ENCODE measurements at places on chromosomes 12 and 14.

GRCh38 chr12:113424456-113424855, 2.3 kb downstream of the SDSL start:
- DNase-seq = no peak

DNA sequence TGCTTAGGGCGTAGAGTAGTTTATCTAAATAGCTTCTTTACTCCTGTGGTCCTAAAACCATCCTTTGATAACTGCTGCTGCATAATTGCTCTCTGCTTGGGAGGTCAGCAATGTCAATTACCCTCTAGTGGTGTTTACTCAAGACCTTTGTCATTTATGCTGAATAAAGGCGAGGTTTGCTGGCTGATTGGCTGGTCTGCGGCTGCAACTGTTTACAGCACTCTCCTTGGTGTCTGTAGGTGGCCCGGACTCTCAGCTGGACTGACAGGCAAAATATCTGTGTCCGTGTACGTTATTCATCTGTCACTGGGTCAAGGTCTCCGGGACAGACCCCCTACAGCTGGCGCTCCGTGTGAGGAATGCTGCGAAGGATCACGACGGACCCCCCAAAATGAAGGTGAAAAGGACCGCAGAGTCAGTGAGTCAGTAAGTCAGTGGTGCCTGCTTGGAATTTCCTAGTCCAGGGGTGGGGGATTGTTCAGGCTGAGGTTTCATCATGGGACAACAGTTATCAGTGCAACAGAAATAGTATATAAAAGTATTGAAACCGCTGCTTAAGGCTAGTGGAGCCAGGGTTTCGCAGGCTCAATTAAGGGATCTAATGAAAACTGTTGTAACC, 253.3 kb upstream of the DIO2 start:
- DNase-seq = no peak

GRCh38 chr12:62649412-62650138, 182.9 kb downstream of the MON2 start:
- DNase-seq = no peak

- no peak for DNase-seq
Measured at GRCh38 chr14:30108975-30109700, 181.5 kb upstream of the PRKD1 start.

- no peak for DNase-seq
Measured at GRCh38 chr14:101480747-101481530, 80.4 kb upstream of the DIO3 start.

DNA sequence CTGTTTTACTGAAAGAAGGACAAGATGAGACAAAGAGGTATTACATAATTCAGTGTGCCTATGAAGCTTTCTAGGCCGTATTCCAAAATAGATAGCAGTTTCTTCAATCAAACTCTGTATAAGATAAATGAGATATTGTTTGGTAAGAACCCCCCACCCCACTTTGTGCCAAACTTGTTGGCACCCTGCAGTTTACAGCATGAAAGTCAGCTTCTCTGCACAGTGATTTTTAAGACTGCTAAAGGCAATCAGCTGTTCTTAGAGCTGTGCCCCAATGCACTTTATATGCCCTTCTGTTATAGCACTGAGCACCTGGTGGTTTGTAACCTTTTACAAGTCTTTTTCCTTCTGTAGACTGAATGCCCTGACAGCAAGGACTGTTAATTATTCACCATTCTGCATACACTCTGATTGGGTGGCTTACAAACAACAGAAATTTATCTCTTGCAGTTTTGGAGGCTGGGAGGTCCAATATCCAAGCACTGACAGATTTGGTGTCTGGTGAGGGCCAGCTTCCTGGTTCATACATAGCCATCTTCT, 76.7 kb downstream of the ANO4 start:
- DNase-seq = no peak

GRCh38 chr12:116216022-116216756, 61.3 kb downstream of the MED13L start:
- DNase-seq = no peak

DNA sequence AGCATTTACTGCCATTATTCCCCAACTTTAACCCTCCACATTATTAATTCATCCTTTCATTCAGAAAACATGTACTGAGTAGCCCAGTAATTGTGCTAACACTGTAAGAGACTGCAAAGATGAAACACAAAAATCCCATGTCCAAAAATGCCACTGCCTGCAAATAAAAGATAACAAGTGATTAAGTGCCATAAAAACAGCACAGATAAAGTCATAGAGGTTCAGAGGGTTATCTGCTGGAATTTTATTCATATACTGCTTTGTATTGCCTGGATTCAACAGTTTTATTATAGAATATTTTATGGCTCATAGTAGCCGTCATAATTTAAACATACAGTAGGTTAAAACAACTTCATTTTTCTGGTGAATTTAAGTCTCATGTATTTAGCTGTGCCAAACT, 177.9 kb downstream of the KICS2 start:
- DNase-seq = no peak

- no peak for DNase-seq
Measured at GRCh38 chr12:52083638-52083996, 4.1 kb downstream of the SMIM41 start.

GRCh38 chr12:126496201-126496600, 1431.0 kb downstream of the AACS start:
- DNase-seq = no peak

- DNase-seq = no peak
Measured at GRCh38 chr14:100641274-100641860, 54.1 kb upstream of the BEGAIN start.

DNA sequence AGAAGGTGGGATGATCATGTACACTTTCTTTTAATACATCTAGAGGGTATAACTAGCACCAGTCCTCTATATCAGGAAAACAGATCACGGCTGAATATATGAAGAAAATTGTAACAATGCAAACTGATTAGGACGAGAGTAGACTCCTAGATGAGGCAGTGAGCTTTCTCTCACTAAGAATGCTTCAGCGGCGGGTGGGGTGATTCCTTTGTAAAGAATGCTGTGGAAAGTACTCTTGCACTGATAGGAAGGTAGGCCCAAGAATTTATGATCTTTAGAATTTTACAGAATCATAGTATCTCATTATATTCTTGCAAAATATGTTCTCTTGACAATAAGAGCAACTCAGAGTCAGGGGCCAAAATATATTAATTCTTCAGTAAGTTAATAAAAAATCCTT, 133.0 kb downstream of the LMNTD1 start:
- DNase-seq = no peak

- DNase-seq = no peak
Measured at GRCh38 chr12:115611477-115611876, 666.0 kb downstream of the MED13L start.

GRCh38 chr14:95387826-95388445, 68.2 kb upstream of the CLMN start:
- DNase-seq = no peak

DNA sequence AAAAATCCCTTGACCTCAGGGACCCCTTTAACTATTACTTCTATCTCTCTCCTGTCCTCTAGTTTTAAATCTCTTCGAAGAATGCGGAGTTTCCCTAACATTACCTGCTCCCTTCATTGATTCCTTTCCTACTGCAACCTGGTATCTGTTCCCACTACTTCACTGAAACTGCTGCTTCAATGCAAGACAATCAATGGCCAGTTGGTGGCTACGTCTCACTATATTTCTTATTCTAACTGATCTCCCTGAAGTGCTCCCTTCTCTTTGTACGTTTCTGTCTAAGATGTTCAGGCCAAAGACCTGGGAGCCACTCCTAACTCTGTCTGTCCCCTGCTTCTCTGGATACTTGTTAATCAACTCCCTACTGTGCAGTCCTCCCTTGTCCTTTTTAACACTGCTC, 10.3 kb upstream of the KCNA1 start:
- no peak for DNase-seq

GRCh38 chr12:29517264-29517663, 19.8 kb upstream of the OVCH1 start:
- no peak for DNase-seq

DNA sequence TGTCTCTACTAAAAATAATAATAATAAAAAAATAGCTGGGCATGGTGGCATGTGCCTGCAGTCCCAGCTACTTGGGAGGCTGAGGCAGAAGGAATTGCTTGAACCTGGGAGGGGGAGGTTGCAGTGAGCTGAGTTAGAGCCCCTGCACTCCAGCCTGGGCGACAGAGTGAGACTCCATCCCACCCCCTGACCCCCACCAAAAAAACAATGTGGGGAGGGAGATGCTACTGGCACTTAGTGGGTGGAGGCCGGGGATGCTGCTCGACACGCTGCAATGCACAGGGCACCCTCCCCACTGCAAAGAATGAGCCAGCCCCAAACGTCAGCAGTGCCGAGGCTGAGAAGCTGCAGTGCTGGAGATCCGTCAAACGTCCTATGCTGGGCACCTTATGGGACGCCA, 77.5 kb upstream of the MAP1LC3B2 start:
- DNase-seq = no peak

DNA sequence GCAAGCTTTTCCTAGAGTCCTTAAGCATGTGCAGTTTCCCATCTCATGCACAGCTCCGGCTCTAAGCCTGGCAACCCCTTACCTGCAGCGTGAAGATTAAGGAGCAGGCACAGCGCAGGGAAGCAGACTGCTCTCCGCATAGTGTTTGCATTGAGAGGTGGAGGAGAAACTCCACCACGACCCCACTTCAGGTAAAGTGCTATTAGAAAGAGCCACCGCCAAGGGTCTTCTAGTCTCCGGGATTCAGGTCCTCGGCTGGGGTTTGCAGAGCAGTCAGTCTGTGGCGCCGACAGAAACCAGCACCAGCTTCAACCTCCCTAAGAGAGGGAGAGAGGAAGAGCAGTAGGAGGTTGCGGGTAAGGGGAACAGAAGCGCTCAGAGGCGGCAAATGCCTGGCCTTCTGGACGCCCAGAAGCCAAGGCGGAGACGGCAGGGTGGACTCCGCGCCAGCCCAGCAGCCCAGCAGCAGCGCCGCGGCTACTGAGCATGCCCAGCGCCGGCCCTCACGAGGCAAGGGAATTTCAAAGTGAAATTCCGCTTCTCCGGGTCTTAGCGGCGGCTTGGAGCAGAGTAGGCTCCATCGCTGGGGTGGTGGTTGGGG, at the start of gene PTPRR:
PTPRR (minus strand) TSS at position 488 of the 601 bp plus-strand sequence; CDS start at position 140, 348 bp downstream.
- no peak for DNase-seq

- DNase-seq = no peak
Measured at GRCh38 chr12:101238800-101239329, 28.8 kb upstream of the SLC5A8 start.

DNA sequence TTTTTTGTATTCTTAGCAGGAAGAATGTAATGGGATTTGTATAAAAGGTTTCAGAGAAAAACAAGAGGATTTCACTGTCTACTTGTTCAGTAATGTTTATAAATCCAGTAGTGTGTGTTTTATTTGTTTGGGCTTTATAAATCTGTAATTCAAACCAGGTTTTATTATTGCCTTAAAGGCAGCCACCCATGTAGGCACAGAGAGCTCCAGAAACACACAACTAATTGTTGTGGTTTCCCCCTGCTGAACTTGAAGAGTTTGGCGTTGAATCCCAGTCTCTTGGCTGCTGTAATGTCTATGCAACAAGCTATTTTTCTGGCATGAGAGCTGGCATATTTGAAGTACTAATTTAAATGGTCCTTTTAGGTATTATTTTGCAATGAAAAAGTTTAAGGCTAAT, 63.4 kb upstream of the SLCO1C1 start:
- no peak for DNase-seq

- DNase-seq = no peak
Measured at GRCh38 chr12:95259368-95259767, 41.8 kb downstream of the VEZT start.

GRCh38 chr14:80100681-80101080, 110.6 kb downstream of the DIO2 start:
- DNase-seq = no peak

GRCh38 chr14:33848706-33849454, 102.0 kb downstream of the EGLN3 start:
- peak; percentile 3 for DNase-seq

- no peak for DNase-seq
Measured at GRCh38 chr14:58780605-58781004, 142.8 kb downstream of the DACT1 start.

DNA sequence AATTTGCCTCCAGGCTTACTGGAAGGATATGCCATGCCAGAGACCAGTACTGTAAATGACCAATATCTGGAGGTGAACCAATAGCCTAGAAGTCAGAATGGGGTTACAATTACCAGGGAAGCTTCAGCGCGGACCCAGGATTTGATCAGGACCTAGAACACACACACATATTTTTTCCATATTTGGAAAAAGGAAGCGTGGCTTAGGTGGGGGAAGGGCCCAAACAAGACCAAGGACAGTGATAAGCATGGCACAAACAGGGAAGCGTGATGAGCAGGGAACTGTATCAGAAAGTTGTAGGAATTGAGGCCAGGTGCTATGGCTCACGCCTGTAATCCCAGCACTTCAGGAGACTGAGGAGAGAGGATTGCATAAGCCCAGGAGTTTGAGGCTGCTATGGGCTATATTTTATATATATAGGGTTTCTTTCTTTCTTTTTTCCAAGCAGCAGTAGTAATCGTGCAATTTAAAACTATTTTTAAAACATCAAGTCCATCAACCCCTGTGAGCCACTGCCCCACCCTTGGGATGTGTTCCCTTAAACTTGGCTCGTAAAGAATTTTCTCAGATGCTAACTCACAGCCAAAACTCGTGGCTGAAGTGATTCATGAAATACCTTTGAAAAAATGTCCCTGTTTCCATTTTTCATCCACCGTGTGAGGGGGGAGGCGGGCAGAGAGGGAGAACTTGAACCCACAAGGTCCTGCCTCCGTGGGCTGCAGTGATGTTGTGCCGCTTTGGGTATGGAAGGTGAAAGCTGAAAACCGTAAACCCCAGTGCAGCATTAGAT, 16.7 kb downstream of the HRK start:
- DNase-seq = no peak

DNA sequence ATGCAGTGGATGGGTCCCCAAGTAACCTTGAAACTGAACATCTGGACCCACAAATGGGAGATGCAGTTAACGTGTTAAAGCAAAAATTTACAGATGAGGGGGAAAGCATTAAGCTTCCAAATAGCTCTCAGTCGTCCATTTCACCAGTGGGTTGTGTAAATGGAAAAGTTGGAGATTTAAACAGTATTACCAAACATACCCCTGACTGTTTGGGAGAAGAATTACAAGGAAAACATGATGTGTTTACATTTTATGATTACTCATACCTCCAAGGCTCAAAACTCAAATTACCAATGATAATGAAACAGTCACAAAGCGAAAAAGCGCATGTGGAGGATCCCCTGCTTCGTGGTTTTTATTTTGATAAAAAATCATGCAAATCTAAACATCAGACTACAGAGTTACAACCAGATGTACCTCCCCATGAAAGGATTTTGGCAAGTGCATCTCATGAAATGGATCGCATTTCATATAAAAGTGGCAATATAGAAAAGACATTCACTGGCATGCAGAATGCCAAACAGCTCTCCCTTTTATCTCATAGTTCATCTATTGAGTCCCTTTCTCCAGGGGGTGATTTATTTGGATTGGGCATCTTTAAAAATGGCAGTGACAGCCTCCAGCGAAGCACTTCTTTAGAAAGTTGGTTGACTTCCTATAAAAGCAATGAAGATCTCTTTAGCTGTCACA, 116.6 kb upstream of the NPAS3 start:
- DNase-seq = no peak

- DNase-seq = no peak
Measured at GRCh38 chr14:77076113-77076631, 21.9 kb upstream of the CIPC start.

- no peak for DNase-seq
Measured at GRCh38 chr14:92317511-92317910, 5.5 kb upstream of the SLC24A4 start.

- DNase-seq = peak; percentile 21
Measured at GRCh38 chr12:22539055-22539454, 5.3 kb downstream of the C2CD5 start.

- DNase-seq = no peak
Measured at GRCh38 chr14:50601394-50601793, 41.4 kb downstream of the ATL1 start.

GRCh38 chr12:127810041-127810440, 456.9 kb upstream of the TMEM132C start:
- no peak for DNase-seq
